Activated CD4-positive, alpha-beta T cell treated with anti-CD3 and anti-CD28 coated beads for 36 hours (primary cell): ENCODE measurements at places on chromosomes 13 and 19.

DNA sequence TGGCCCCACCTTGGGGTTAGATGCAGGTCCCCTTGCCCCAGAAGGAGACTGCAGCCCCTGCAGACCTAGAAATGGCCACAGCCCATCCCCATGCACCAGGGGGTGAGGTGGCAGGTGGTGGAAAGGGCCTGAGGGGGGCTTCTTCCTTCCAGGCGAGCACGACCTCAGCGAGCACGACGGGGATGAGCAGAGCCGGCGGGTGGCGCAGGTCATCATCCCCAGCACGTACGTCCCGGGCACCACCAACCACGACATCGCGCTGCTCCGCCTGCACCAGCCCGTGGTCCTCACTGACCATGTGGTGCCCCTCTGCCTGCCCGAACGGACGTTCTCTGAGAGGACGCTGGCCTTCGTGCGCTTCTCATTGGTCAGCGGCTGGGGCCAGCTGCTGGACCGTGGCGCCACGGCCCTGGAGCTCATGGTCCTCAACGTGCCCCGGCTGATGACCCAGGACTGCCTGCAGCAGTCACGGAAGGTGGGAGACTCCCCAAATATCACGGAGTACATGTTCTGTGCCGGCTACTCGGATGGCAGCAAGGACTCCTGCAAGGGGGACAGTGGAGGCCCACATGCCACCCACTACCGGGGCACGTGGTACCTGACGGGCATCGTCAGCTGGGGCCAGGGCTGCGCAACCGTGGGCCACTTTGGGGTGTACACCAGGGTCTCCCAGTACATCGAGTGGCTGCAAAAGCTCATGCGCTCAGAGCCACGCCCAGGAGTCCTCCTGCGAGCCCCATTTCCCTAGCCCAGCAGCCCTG, 4.2 kb upstream of the F10 start:
- DNase-seq: no peak

GRCh38 chr19:49110567-49110966, 3.6 kb upstream of the LIN7B start:
- no peak for DNase-seq

DNA sequence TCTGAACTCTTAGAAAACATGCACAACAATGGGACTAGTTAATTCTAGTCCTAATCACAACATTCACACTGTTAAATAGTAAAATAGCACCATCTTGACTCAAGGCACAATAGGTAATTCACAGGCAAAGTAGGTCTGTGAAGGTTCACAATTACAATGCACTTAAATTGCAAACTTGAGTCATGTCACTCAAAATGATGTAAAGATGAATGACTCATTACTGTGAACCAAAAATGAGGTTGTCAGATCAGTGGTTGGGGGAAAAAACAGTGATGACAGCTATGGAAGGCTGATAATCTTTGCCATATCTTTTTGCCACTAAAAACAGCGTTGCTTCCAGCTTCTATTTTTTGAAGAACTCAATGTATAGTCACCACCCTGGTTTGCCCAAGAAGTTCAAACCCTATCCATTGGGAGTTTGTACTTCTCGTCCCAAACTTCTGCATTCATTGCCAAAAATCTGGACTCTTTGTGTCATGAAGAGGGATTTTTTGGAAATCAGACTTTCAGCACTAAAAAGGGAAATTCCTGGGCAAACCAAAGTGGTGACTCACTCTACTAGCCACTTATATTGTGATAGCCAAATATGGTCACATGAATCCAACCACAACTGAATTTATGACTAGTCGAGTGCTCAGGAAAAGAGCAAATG, 200.9 kb upstream of the TMTC4 start:
- peak; percentile 17 for DNase-seq

DNA sequence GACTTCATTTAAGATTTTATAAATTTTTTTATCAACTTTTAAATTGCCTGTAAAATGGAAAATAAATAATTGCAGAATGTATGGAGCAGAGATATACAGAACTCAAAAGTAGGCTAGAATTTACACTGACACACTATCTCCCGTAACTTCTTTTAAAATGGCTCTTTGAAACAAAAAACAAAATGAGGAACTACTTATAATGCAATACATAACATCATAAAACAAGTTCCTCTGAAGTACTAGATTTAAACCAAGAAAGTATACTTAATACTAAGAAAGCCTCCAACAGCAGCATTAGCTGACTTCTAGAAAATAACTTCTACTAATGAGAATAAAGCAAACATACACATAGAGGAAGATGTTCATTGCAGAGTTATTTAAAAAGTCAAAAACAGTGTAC, 17.0 kb downstream of the RBM26 start:
- no peak for DNase-seq

GRCh38 chr13:111373486-111373885, 53.0 kb downstream of the TEX29 start:
- no peak for DNase-seq
